ENCODE measurements at places on chromosomes 3 and 15. TPM values are rescaled to one million over a fixed set of nuclear protein-coding genes. Genes with fewer than 3 reads are reported as not detected.

Gene KLHDC8B
- 14.0 TPM for total RNA-seq

Gene EPB42
- not detected for total RNA-seq

Gene ZNF620
- total RNA-seq = 7.0 TPM

Gene CYP8B1
- not detected for total RNA-seq

Gene SYNM
- total RNA-seq = 5.7 TPM

Gene C15orf62
- 0.40 TPM for total RNA-seq

Gene C15orf40
- 12.2 TPM for total RNA-seq

Gene CELSR3
- 0.29 TPM for total RNA-seq

Gene SAMD7
- not detected for total RNA-seq

Gene TM4SF18
- 156 TPM for total RNA-seq

Gene SLC22A14
- 0.13 TPM for total RNA-seq

Gene STRIT1
- not detected for total RNA-seq

Gene LRRC31
- not detected for total RNA-seq

Gene PIERCE2
- 1.6 TPM for total RNA-seq

Gene HDC
- not detected for total RNA-seq

Gene GALNT15
- total RNA-seq = 5.7 TPM

Gene RPUSD3
- 30.1 TPM for total RNA-seq

Gene C3orf49
- not detected for total RNA-seq

Gene MNS1
- total RNA-seq = 1.6 TPM

Gene CLEC3B
- total RNA-seq = not detected

Gene SLC12A6
- total RNA-seq = 40.4 TPM

Gene SNURF
- total RNA-seq = 13.3 TPM

Gene WNT5A
- 0.27 TPM for total RNA-seq

Data from thoracic aorta endothelial cell (primary cell).